K562 (cell line): ENCODE measurements at places on chromosomes 5 and 9.

DNA sequence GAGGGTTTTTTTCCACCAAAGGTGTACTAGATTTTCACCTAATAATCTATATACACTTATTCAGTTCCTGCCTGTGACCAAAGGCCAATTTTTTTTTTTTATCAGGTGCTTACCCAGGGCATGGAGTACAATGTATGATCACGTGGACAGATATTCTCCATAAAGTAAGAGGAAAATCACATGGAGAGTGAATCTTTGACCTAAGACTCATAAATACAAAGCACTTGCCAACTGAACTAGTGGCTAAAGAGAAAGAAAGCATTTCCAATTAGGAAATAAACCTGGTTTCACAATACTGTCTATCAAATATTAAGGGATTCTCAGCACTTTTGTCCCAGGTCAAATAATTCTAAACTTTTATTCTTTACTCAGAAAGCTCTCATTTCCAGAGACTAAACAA is 33.0 kb upstream of the CEP120 start:
- no peak for DNase-seq

DNA sequence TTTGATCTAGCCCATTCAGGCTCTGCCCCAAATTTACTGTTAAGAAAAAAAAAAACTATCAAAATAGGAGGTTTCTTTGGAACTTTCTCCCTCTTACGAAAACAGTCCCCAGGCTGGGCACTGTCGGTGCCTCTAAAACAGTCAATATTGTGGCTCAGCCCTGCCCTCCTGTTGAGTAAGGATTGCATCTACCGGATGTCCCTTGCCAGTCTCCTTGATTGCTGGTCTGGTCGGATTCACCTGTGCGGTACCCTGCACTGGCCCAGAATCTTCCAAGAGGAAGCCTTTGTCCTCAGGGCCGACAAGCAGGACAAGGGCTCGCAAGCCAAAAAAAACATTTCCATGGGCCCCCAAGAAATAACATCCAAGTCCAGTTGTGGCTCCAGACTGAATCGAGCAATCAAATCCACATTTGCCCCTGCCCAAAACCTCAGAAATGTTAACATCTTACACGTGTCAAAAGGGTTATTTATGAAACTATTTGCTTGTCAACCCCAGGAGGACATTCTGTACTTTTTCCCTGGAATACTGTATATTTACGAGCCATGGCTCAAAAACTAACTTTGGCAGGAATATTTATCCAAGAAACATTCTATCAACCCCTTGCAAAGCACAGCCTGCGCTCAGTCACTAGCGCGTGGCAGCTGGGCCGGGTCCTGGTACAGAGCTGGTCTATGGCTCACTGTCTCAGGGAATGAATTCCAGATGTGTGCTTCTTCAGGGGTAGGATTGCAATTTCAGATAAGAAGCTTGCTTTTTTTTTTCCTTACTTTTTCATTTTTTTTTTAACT is 129.2 kb upstream of the ADRA1B start:
- no peak for DNase-seq

DNA sequence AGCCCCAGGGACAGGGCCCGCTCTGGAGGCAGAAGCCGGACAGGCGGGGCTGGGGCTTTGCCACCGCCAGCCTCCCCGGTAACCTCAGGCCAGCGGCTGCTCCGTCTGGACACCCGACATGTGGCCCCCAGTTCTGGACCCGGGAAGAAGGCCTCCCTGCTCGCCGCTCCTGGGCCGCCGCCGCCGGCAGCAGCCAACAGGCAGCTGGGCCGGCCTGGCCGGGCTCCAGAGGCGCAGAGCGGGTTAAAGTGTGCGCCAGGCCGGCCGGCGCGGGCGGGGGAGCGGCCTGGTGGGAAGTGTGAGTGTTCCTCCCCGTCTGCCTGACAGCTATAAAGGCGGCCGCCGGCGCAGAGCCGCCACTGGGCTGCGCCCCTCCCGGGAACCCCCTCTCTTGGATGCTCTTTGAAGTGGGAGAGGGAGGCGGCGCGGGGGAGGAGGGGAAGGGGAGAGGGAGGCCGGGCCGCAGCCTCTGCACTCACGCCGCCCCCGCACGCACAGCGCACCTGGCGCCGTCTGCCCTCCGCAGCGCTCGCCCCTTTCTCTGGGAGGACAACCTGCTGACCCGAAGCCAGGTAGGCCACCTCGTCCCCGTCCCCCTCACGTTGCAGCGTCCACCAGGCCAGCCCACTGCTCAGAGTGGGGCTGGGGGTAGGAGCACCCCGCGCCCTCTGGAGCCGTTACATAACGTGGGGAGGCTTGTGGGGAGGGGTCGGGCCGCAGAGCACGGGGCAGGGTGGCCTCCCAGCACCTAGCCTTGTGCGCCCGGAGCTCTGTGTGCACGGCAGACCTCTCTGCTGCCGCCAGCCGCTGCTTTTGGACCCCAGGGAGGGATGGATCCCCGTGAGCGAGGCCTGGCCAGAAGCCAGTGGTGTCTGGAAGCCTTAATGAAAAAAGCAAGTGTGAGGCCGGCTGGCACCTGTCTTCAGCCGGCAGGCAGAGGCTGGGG is at the start of gene ADAMTSL2:
ADAMTSL2 (plus strand) TSS at position 359 of the 946 bp plus-strand sequence. CDS start 2,009 bp downstream, outside the sequence.
- DNase-seq = peak; percentile 53

DNA sequence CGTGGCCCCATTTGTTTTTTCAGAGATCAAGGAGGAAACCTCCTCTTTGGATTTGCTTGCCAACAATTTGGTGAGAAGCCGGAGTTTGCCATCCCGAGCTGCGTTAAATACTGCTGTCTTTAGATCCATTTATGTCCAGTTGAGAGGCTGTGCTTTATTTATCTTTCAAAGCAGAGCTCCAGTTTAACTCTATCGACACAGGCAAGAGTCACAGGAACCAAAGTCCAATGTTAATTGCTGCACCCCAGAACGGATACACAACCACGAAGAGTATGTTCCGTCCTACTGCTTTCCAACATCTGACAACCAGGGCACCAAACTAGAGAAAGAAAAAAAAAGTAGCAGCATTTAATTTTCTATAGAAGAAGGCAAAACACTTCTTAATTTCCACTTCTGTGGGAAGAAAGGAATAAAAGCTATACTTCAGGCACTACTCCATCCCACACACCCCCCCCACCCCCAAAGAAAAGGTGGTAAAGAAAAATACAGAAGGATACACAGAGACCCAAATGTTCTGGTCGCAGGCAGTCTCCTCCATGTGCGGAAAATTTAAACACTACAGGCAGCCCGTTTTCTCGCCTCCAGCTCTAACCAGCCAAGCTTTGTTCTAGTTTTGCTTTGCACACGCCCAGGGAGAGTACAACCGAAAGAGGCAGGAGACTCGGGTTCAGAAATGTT is 1.1 kb downstream of the FEM1C start:
- no peak for DNase-seq

DNA sequence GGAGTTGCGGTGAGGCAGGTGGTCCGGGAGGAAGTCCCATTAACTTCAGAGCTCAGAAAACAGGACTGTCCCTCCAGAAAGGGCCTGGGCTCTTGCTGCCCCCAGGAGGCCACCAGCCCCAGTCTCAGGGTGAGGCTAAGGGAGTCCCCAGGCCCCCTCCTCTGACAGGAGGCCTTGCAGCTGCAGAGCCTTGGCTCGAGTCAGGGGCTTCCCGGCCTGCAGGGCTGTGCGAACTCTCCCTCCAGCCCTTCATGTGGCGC is 3.2 kb upstream of the STPG3 start:
- no peak for DNase-seq

GRCh38 chr9:13165236-13165945 is 114.1 kb downstream of the MPDZ start:
- no peak for DNase-seq

DNA sequence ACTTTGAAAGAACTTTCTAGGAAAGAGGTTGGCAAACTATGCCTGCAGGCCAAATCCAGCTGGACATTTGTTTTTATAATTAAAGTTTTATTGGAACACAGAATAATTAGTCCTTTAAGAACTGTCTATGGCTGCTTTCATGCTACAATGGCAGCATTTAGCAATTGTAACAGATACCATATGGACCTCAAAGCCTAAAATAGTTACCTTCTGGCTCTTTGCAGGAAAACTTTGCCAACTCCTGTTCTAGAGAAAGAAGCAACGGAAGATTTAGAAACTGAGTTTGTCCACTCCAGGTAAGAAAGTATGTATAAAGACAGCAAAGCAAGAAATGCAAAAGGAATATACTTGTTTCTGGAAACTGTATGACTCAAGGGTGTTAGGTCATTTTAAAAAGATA is 281.7 kb upstream of the TRPM3 start:
- DNase-seq = no peak

- DNase-seq = no peak
Measured at GRCh38 chr9:117782931-117783788, 79.0 kb downstream of the TLR4 start.

- no peak for DNase-seq
Measured at GRCh38 chr9:83625178-83625577, 2.2 kb downstream of the IDNK start.

DNA sequence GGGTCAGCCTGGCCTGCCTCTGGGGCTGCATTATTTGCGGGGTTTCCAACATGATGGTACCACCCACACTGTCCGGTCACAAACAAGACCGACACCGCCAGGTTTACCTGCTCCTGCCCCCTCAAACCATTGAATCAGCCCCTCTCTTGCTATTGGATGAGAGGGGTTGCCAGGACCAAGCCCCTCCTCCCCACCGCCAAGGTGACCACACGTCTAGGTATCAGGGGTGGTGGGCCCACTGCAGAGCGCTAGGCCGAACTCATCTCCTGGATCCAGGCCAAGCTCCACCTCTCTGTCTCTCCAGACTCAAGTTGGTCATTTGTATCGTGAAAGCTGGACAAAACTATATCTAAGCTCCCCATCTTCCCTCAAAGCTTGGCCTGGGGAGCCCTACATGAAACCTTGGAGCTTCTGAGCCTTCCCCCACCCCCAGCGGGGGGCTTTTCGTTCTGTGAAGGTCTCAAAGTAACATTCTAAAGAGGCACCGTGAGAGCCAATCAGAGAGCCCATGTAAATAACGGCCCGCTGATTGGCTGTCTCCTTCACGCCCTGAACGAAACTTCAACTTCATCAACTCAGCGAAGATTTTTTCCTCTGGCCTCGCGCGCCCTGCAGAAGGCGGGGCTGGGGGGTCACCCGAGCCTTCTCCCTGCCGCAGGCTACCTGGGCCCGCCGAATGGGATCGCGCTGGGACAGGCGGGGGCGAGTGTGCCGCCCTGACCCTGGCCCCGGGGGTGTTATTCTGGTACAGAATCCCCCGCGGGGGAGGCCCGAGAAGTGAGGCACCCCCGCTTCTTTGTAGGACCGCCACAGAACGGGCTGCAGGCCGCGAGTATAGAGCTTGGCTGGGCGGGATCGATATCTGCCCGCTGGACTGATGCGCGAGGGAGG is 49.6 kb upstream of the PSD2 start:
- peak; percentile 94 for DNase-seq

- DNase-seq = no peak
Measured at GRCh38 chr9:114454652-114455051, 50.6 kb downstream of the WHRN start.

GRCh38 chr9:85427772-85428171 is 314.0 kb downstream of the AGTPBP1 start:
- no peak for DNase-seq

DNA sequence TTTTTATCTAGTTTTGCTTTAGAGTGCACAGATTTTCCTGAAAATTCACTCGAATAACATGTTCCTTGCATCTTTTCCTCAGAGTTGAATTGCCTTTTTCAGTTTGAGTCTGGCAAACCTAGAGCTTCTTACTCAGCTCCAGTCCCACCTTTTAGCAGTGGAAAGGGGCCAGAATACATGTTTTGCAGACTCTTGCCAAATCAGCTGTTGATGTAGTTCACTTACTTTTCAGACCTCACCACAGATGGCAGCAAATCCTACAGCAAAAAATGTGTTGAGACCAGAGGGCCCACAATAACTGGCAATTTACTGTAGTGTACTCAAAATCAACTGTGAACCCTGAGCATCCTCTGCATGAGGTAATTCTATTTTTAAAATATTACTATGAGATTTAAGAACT is 545.2 kb upstream of the ACO1 start:
- no peak for DNase-seq

DNA sequence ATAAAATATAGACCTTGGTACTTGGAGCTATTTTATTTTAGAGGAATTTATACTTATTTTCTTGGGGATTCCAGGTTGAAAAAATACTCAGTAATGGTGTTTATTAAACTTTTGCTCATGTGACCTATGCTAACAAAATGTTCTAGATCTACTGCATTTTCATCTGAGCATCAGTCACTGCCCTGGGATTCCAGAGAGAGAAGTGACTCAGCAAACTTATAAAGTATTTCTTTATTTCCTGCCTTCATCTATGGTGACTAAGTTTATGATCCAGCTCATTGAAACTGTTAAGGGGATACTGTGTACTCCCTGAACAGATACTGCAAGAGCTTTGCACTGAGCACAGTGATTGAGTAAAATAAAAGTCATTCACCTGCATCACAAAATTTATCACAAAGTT is 298.5 kb upstream of the CDH18 start:
- DNase-seq = no peak

DNA sequence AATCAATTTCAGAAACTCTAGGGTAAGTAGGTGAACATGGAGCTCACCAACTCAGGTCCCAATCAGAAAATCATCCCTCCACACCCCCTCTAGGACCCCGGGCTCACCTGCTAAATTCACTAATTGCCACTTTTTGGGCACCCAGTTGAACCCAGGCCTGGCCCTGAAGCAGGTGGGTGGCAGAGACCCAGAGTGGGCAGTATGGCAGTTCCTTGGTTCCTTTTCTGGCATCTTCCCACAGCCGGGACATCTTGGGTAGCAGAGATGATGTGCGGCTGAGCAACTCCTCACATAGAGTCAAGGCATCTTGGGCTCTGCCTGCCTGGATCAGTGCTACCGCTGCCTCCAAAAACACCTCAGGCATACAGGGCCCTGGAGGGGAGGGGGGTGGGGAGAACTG is 2.9 kb upstream of the VCP start:
- no peak for DNase-seq

- DNase-seq = no peak
Measured at GRCh38 chr5:591746-592145, 20.4 kb upstream of the CEP72 start.

DNA sequence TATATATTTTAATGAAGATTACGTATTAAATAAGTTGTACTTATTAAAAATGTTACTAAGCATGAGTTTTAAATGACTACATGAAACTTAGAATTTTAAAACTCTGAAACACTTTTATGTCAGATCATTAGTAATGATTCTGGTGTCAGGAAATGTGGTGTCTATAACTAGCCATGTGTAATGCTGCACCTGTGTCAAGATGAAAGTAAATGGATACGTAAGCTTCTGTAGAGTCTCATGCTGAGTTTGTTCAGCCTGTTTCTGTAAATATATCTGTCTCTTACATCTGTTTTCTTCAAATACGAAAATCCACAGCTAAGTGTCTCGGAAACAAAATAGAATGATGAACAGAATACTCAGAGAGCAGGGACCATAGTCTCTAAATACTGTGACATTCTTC is 278.0 kb upstream of the SMC2 start:
- no peak for DNase-seq
